ENCODE measurements at places on chromosomes 5 and 9.

- no peak for DNase-seq
These were observed 115.9 kb upstream of the FOXD4L5 start for GRCh38 chr9:65400886-65401285.

DNA sequence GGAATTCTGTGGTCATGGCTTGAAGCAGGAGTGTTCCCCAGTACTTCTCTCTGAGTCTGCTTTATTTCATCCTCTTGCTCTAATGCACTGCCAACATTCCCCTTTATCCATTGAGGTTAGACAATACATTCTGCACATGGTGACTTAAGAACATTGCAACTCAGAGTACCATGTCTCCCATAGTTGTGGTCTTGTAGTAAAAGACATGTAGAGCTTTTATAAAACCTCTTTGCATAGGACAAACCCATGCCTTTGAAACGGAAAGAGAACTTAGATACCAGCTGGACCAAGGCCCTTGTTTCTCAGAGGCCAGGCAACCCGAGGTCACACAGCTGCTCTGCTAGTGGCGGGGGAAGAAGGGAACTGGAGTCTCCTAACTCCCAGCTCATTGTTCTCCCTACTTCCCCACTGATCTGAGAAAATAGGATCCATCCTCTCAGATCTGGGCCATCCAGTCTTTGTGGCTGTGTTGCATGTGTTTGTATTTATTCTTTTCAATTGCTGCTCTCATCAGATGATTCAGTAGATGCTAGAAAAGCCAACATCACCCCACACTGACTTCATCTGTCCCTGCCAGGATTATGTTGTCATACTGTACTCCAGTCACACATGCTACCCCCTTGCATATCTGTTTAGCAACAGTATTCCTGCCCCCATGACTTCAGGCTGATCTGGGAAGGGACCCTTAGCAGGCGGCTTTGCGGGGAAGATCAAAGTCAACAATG, 236.9 kb downstream of the SAXO1 start:
- no peak for DNase-seq

DNA sequence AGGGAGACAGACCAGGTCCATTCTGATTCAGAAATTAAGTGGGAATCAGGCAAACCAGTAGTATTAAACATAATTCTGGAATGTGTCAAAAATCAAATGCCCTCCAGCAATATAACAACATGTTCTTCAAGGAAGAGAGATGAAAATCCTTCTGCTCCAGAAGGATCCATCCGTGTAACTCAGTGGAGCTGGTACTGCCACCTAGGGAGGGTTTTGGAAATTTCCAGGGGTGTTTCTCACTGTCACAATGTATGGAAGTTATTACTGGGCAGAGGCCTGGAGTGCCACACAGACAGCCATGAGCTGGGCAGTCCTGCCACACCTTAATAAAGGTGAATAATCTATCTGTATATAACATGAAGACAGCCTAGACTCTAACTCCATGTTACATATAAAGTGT, 87.5 kb downstream of the TTLL11 start:
- no peak for DNase-seq

DNA sequence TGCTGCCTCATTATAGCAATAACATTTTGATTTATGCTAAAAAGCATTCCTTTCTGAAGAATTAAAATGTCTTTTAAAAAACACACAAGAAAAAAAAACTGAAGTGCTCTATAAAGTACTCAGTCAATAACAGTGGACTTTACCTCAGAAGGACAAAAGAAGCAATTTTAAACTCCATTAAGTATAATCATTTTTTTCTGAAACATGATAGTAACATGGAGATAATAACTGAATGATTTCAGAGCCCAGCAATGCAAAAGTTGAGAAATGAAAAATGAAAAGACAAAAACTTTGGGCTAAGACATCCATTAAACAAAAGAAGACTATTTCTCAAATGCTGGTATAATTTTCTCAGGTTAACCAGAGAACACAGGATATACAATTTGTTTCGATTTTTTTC, 78.7 kb downstream of the RFX3 start:
- DNase-seq = no peak

DNA sequence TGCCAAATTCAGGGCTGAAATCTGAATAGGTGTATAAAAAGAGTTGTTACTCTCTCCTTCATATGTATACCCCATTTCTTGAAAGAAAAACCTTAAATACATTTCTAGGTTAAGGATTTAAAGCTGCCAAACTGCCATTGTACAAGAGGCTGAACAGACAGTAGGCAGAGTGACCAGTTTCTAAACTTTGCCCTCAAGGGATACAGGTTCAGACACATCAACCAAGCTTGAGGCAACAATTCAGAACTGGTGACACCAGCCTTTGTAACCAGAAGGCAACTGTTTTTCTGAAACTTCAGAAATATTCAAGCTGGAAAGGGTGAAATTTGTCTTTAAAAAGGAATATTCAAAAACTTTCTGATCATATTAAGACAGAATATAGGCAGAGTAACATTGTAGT, 47.5 kb downstream of the FAM114A2 start:
- no peak for DNase-seq

- DNase-seq = no peak
These were observed at the start of gene TEK for GRCh38 chr9:27108981-27109541. TSS of gene TEK (plus strand) at chr9:27109225. CDS start at chr9:27109591, 366 bp downstream.

DNA sequence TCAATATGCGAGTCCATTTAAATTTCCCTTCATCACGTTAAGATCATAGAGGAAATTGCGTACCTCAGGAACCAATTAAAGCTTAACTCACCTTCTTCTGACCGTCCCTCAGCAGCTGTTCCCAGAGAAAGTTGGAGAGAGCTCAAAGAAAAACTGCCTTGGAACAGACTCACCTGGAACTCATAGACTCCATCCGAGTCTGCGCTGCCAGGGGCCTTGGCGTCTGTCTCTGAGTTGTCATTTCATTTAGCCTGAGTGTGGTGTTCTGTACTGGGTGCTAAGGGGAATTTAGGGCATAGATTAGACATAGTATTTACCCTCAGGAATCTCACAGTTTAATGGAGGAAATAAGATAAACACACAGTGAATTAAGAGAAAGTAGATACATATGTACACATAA, 892.7 kb downstream of the TLE1 start:
- DNase-seq = no peak

Measured in GDM1 (cell line).